Stimulated activated CD8-positive, alpha-beta memory T cell treated with anti-CD3 and anti-CD28 coated beads, Interleukin-4, amount 100 ng/mL, for 1 hour (primary cell): ENCODE measurements at places on chromosomes 1 and 21.

DNA sequence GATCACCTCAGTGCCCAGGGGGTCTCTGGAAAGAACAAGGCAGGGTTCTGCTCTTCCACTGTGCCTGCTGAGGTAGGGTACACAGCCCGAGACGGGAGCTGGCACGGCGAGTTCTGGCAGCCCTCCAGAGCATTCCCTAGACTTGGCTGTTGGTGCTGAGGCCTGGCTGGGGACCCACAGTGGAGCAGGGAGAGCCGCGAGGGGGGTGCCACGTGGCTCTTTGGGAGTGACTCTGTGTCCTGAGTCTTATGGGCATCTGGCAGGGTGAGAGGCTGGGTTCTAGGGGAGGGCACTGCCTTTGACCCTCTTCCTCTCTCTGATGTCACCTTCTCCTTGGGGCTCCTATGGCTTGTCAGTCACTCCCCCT, 336.4 kb downstream of the CAMTA1 start:
- DNase-seq: no peak

DNA sequence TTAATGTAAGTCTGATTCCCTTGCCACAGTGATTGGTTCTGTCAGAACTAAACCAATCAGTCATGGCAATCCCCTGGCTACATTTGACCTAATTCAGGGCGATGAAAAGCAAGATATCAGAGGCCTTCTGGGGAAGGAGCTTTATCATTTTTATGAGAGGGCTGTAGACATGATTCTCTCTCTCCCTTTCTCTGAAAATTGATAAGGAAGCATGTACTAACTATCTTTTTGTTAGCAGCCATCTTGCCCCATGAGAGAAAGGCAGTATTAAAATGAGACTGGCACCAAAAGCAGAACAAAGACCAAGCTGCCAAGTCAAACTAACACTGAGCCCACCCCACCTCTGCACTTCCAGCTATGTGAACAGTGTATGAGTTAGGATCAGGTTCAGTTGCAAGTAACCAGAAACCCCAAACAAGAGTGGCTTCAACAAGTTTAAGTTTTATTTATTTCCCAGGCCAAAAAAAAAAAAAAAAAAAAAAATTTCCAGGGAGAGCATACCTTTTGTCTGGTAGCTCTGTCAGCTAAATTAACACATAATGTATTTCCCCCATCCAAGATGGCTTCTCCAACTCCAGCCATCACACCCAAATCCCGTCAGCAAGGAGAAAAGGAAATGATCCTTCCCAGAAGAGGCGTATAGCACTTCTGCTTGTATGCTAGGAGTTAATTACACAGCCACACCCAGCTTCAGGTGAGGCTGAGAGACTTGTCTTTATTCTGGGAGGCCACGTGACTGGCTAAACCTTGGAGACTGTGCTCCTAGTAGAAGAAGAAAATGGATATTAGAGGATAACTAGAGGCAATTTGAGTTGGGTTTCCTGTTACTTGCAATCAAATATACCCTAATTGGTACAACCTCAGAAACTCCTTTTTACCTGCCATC, 105.8 kb upstream of the RALGPS2 start:
- no peak for DNase-seq

GRCh38 chr1:869499-870244, 54.1 kb upstream of the SAMD11 start:
- DNase-seq: peak; percentile 72

DNA sequence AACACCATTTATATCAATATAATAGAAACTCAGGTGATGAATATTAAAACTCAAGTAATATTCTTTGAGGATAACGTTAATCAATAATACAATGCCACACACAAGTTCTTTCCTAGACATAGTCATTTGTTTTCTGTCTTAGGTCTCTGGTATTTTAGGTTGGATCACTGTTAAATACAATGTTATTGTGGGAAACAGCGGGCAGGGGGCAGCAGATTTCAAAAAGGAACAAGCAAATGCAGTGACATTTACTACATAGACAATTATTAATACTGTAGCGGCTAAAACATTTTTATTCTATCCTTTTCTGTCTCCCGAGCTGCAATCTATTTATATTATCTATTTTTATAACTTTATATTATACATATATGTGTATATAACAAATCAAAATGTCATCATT, 186.4 kb upstream of the ZNHIT6 start:
- DNase-seq: no peak

- no peak for DNase-seq
These were observed 290.5 kb downstream of the DSCAM start for GRCh38 chr21:40556442-40556968.

- DNase-seq: no peak
These were observed 90.7 kb downstream of the MT1HL1 start for GRCh38 chr1:236913371-236914037.

DNA sequence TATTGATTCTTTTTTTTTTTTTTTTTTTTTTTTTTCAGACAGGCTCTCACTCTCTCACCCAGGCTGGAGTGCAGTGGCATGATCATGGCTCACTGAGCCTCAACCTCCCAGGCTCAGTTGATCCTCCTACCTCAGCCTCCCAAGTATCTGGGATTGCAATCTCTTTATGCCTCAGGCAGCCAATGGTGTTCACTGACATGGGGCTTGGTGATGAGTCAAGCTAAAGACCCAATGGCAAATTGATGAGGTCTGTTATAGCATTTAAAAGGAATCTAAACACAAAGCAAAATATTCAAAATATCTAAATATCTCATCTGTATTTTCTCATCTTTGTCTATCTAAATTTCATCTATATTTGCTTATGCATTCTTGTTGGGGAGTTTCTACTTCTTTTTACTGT, 30.5 kb upstream of the CAMSAP2 start:
- no peak for DNase-seq

DNA sequence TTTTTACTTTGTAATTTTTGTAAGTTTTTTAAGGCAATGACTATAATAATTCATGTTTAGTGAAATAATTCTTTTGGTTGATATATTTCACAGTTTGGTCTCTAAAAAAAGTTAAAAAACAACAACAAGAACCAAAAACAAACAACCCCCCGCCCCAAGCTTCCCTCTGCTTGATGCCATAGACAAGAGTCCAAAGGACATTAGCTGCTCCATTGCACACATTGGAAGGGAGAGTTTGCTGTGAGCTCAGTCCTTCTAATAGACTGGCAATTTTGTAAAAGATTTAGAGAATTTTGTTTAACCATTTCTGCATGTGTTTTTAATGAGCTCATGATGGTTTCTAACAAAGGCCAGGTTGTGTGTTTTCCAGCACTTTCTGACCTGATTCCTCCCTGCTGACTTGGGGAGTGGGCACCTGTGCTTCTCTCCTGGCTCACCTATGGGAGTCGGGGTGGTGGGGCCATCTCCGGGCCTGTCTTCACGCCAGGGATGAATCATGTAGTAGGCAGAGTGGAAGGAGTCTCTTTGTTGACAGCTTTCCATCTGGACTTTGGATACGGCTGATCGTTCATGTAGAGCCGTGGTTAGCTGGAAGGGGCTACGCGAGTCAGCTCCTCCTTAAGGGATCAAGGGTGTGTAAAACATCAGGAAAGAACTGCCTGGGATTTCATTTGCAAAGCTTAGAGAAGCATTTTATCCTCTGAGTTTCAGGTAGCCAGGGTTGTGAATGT, 14.1 kb downstream of the ZBTB18 start:
- no peak for DNase-seq

GRCh38 chr1:207863893-207864535, 46.9 kb downstream of the CD34 start:
- no peak for DNase-seq

- no peak for DNase-seq
These were observed 259.9 kb downstream of the HHIPL2 start for GRCh38 chr1:222288053-222288452.

- no peak for DNase-seq
These were observed 22.9 kb upstream of the IFNAR2 start for GRCh38 chr21:33206771-33207281.

DNA sequence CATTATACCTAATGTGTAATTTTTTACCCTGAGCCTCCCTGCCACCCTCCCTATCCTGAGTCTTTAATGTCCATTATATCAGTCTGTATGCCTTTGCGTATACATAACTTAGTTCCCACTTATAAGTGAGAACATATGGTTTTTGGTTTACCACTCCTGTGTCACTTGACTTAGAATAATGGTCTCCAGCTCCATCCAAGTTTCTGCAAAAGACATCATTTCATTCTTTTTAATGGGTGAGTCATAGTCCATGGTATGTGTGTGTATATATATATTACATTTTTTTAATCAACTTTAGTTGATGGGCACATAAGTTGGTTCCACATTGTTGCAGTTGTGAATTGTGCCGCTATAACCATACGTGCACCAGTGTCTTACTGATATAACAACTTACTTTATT, 477.1 kb upstream of the NEGR1 start:
- no peak for DNase-seq

- DNase-seq: no peak
These were observed 3.0 kb upstream of the SMYD2 start for GRCh38 chr1:214277704-214278635.

- no peak for DNase-seq
These were observed 547.3 kb upstream of the PLXNA2 start for GRCh38 chr1:208791456-208791855.

- DNase-seq: no peak
These were observed 983.4 kb upstream of the PRMT6 start for GRCh38 chr1:106072909-106073600.

DNA sequence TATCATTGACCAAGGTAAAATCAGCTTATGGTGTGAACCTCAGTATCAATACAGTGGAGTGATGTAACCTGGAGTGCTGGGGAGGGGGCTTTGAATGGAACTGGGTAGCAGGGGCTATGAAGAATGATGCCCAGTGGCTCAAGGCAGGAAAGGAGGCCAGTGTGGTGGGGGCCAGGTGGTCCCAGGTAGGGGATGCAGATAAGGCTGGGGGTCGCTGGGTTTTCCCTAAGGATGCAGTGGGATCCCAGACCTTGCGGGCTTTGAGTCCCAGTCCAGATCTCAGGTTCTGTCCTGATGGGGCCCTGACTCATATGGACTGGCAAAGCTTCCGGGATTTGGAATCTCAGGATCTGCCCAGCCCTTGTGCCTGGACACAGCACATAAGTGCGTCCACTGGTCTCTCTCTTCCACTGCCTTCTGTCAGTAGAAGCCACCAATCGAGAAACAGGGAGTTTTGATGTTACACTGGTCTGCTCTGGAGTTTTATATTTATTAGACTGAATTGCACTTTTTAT, 52.0 kb downstream of the S100B start:
- no peak for DNase-seq

DNA sequence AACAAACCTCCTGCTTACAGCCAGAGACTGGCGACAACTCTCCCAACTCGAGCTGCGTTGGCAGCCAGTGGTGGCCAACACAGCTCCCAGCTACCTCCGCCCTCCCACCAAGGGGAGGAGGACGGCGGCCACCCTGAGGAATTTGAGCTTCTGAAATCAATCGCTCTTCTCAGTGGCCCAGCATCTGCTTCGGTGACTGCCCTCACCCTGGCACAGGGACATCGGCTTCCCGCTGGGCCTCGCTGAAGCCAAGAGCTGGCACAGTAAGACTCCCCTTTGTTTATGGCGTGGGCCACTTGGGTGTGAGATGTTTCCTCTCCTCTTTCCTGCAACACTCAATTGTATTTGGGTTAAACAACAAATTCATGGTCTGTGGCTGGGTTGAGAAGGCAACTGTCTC, 136.2 kb downstream of the ZBTB18 start:
- DNase-seq: no peak

DNA sequence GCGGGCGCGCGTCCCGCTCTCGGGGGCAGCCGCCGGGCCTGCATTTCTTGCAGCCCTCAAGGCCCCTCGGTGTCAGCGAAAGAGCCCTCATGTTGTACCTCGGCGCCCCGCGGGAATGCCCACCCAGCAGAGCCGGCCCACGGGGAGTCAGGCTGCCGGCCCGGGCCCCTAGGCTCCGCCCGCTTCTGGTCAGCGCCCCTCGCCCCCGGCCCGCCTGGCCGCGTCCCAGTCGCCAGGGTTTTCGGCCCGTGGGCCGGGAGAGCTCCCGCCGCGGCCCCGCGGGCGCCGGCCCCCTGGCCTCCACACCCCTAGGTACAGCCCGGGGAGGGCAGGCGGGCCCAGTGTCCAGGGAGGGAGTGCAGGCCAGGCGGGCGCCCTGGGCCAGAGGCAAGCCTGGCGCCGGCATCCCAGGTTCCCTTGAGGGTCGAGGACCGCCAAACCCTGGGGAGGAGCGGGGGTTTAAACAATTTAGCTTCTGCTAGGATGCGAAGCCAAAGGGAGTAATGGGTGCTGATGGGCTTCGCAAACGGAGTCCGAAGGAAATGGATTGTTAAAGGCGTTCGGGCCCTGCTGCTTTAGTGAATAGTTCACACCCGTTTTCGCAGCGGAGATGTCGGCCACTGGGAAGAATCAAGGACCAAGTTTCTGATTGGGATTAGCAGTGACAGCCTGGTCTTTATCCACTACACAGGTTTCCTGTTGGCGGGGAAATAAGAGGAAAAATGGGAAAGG, 486 bp upstream of the KCNA3 start:
- DNase-seq: no peak

- DNase-seq: no peak
These were observed 19.6 kb downstream of the IPP start for GRCh38 chr1:45730780-45731319.

DNA sequence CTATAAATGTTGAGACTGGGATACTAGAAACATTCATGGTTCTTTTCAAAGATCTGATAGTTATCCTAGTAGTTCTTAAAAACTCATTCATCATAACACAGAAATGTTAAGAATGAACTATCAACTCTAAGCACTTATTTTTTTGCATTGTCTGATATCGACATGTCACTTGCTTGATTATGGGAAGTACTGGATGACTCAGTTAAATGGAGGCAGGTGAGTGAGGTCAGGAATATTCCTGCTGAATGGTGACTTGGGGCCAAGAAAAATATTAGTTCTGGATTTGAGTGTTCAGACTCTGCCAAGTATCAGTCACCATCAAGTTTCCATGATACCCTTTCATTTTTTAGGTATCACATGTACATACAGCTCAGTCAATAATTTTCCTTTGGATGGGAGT, 63.6 kb downstream of the NEK7 start:
- no peak for DNase-seq

DNA sequence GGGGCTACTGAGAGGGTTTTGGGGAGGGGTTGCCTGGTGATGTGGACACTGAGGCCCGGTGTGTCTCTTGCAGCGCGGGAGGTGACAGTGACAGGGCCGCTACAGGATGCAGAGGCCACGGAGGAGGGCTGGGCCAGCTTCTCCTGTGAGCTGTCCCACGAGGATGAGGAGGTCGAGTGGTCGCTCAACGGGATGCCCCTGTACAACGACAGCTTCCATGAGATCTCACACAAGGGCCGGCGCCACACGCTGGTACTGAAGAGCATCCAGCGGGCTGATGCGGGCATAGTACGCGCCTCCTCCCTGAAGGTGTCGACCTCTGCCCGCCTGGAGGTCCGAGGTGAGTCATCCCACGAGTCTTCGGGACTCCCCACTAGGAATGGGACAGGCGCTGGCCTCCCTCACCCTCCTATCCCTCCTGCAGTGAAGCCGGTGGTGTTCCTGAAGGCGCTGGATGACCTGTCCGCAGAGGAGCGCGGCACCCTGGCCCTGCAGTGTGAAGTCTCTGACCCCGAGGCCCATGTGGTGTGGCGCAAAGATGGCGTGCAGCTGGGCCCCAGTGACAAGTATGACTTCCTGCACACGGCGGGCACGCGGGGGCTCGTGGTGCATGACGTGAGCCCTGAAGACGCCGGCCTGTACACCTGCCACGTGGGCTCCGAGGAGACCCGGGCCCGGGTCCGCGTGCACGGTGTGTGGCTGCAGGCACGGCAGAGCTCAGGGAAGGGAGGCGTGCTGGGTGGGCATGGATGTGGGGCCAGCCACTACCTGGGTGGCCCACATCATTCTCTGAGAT, 72.5 kb downstream of the OBSCN start:
- DNase-seq: no peak

GRCh38 chr1:150810958-150811659, 3.0 kb upstream of the CTSK start:
- no peak for DNase-seq

- DNase-seq: no peak
These were observed 283.5 kb downstream of the C1orf94 start for GRCh38 chr1:34460193-34460592.
